Renal cortex interstitium (tissue), 15 donors: ENCODE measurements at places on chromosomes 13 and 19. TPM values are rescaled to one million over a fixed set of nuclear protein-coding genes. Genes with fewer than 3 reads are reported as not detected.

GRCh38 chr13:109784590-109785140 is 1.7 kb downstream of the IRS2 start:
- no peak for DNase-seq

DNA sequence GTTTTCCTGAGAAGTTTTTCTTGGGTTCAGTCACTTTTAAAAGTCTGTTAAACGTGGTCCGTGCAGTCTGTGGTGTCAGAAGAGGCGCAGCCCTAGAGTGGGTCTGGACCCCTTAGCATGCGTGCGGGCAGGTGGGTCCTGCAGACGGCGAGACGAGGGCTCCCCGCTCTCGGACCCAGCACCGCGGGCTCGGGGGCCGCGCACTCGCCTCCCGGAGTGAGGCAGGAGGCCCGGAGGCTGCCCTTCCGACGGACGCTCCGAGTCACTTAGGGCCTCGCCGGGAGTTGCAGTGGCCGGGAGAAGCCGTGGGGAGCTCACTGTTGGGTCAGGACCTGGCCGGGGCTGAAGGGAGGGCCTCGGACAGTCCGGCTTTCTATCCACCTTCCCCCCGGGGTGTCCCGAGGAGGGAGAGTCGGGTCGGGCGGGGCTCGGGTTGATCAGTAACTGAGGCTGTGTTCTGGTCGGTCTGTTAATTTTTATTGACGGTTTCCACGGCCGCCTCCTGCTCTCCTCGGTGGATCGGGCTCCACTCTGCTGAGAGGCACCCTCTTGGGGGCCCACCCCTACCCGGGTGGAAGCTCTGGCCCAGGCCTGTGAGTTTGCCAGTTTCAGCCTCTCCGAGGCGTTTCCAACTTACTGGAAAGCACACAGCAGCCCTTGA is 1.3 kb downstream of the PTBP1 start:
- DNase-seq: no peak

DNA sequence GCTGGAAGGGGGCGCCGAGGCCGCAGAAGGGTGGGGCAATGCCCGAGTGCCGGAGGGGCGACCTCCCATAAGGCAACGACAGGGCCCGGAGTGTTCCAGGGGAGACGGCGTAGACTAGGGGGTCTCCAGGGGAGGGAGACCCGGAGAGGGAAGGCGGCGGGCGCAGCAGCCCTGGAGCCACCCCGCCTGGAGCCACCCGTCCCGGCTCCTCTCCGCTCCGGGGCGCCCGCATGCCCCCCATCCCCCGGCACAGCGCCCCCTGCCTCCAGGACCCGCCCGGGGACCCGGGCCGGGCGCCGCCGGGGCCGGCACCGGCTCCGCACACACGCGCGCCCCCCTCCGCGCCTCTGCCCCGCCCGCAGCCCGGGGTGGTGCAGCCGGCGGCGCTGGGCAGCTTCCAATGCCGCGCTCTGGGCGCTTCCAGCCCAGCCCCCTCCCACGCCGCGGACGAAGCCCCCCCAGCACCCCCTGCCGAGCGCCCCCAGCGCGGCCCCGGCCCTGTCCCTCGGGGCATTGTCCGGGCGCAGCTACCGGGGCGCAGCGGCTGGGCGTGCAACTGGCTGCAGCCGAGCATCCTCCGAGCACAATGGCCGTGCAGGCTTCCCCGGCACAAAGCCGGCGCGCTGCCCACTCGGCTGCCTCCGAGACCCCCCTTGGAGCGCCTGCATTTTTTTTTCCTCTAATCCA is 519 bp downstream of the PTPRS start:
- DNase-seq: no peak

Gene ELSPBP1
- polyA plus RNA-seq: not detected

DNA sequence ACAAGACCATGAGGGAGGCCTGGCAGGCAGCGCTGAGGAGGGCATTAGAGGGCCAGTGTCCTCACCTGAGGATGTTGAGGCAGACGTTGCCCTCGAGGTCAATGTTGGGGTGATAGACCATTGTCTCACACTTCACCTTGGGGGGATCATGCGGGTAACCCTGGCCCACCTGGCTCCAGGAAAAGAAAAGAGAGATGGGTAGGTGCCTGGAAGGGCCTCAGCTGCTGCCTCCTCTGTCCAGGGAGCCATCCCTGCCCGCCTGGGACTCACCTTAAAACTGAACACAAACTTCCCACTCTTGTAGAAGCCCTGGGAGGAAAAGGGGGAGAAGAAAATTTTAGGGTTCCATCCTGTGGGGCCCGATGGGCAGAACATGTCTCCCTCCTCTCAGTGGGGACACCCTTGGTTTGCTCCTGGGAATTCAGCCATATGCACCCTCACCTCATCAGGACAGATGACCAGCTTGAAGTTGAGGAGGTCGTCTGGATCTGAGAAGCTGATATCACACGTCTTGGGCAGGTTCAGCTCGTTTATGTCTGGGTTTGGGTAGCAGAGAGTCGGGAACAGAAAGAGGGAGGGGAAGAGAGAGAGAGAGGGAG is 1.7 kb downstream of the UBE2M start:
- DNase-seq: no peak

Gene CDC42EP5
- 18.7 TPM for polyA plus RNA-seq

DNA sequence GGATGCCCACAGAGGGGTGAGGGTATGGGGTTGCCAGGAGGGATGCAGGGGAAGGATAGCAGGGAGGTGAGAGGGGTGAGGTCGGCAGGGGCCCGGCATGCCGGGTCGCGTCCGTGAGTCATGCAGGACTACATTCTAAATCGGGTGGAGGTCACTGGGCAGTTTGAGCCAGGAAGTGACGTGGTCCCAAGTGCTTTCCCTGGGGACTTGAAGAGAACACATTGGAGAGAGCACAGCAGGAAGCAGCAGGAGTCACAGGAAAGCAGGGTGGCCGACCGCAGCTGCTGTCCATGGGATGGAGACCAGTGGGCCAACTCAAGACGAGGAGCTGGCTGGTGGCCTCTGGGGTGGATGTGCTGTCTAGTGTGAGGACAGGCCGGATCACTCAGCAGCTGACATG is 92.0 kb upstream of the WASF3 start:
- DNase-seq: no peak

GRCh38 chr13:41915081-41915480 is 45.8 kb downstream of the VWA8 start:
- no peak for DNase-seq

GRCh38 chr13:81275666-81276258 is 934.8 kb upstream of the SPRY2 start:
- no peak for DNase-seq

Gene ZNF528
- 34.2 TPM for polyA plus RNA-seq

DNA sequence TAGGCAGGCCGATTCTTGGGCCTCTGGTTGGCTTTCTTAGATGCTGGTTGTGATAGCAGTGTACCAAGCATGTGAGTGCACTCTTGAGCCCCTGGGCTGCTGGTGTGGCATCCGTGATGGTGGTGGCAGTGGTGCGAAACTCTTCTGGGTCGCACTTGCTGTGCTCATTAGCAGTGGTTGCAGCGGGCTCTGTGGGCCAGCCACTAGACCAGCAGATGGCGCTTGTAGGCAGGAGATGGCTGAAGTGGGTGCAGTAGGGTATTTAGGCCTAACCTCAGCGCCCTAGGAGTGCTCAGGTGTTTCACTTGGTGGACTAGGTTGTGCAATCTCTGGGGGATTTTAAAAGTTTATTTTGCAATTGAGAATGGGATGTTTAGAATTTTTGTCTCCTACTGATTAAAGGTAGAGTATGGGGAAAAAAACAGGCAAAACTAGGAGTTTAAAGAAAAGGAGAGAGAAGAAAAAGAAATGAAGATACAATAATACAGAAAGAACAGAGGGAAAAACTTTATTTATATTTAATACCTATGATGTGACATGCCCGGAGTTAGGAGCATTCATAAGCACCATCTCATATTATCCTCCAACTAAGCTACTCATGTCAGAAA is 4.3 kb upstream of the ZNF17 start:
- no peak for DNase-seq

DNA sequence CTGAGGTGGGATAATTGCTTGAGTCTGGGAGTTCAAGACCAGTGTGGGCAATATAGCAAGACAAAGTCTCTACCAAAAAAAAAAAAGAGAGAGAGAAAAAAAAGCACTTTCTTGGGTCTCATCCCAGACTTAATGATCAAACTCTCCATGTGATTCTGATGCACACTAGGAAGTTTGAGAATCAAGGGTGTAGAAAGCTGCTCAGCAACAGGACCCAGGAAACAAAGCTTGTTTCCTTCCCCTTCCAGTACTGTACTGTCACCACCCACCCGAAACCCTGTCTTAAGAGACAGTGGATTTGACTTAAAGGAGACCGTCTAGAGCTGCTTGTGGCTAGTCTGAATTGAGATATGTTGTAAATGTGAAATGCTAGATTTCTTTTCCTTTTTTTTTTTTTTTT is 5.8 kb downstream of the MISP3 start:
- DNase-seq: no peak

Gene SLAIN1
- polyA plus RNA-seq: 17.8 TPM

DNA sequence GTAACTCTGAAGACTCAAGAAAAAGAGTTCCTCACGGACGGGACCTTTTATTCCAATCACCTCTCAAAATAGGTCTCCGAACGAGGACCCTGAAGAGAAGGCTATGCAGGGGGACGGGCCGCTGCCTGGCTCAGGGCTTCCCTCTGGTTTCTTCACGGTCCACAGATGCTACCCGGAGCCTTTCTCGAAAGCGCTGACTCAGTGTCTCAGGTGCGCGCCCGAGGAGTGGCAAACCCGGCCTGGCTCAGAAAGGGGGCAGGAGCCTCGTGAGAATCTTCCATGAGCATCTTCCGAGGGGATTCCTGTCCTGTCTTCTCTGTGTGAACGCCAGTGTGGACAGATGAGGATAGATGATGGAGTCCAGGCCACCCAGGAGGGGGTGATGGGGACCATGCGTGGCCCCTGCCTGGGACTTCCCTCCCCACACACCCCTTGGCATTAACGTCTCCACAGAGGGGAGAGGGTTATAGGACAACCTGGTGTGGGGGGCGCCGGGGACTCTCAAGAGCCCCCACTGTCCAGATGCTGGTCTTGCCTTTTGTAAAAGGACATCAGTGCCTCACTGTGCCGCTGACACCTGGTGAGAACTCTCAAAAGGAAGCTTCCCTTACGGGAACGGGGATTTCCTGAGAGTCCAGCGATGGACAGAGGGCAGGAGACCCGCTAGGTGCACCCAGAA is 16.5 kb downstream of the LSM4 start:
- no peak for DNase-seq

DNA sequence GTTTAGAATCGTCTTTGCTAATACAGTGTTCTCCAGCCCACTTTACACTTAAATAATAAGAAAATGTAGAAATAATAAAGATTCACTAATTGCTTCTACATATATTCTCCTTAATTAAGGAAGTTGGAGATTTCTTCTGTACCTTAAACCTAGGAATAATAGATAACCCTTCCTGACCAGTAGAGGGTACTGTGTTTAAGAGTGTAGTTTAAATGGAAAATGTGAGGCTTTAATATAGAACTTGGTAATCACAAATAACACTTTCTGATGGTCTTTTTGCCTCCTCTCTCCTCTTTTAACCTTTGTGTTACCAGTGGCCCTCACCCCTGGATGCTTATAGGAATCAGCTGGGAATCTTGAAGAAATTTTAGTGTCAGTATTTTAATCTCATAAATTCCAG is 20.7 kb downstream of the POMP start:
- DNase-seq: no peak
